ENCODE measurements at places on chromosomes 2 and 18.

DNA sequence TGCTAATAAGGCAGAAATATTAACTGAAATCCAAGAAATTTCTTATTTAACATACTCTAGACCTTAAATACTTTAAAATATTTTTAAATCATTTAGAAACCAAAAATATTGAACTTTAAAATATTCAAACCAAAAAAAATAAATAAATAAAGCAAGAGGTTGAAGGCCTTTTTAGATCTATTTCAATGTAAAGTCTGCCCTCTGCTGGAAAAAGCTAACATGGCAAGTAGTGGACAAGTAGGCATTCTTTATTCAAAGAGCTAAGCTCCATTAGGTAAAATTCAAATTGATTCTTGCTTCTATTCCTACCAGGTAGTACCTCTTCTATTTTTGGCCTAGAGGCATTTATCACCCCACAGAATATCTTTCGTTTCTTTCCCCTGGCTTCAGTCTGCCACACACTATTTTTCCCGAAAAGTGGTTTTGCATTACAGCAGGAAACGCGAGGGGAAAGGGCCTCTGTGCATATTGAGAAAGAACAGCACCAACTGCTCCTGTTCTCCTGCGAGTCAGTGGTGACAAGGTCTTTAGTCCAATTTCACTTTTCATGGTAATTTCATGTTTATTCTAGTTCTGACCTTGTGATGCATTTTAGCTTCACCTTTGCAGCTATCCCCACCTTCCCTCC is 20.4 kb downstream of the IFIH1 start:
- H3K4me3 ChIP-seq: no peak overlapping the region
- H3K36me3 ChIP-seq: peaks cover 4% of the 10 kb centered on the region
- H3K4me1 ChIP-seq: peaks cover 6% of the 10 kb centered on the region
- H3K27me3 ChIP-seq: no peaks in the 10 kb centered on the region
- DNase-seq: peak; percentile 61
- H3K27ac ChIP-seq: no peak overlapping the region

GRCh38 chr2:37875403-37875906 is 49.6 kb upstream of the RMDN2 start:
- peaks cover 9% of the 10 kb centered on the region for H3K27me3 ChIP-seq
- H3K36me3 ChIP-seq: no peaks in the 10 kb centered on the region
- H3K27ac ChIP-seq: no peak overlapping the region
- peaks cover 9% of the 10 kb centered on the region for H3K4me1 ChIP-seq
- H3K4me3 ChIP-seq: no peak overlapping the region
- DNase-seq: no peak

- no peak for DNase-seq
- no peaks in the 10 kb centered on the region for H3K27me3 ChIP-seq
- no peaks in the 10 kb centered on the region for H3K36me3 ChIP-seq
- no peak overlapping the region for H3K4me3 ChIP-seq
- no peak overlapping the region for H3K27ac ChIP-seq
These were observed 1604.4 kb upstream of the ACVR2A start for GRCh38 chr2:146240391-146240790.

DNA sequence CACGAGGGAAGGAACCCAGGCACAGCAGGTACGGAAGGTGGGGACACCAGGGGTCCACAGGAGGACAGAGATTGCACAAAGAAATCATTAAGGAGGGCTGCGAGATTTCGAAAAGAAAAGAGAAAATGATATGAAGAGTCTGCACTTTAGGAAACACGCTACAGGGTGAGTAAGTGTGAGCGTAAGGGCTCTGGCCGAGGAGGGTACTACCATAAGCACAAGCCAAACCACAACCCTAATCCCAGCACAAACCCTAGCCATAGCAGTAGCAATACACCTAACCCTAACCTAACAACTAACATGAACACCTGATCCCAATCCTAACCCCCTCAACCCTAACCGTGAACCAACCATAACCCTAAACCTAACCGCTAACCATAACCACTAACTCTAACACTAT is 104.0 kb downstream of the ZNF516 start:
- H3K27me3 ChIP-seq: no peaks in the 10 kb centered on the region
- H3K4me1 ChIP-seq: peaks cover 8% of the 10 kb centered on the region
- no peaks in the 10 kb centered on the region for H3K36me3 ChIP-seq
- no peak for DNase-seq

DNA sequence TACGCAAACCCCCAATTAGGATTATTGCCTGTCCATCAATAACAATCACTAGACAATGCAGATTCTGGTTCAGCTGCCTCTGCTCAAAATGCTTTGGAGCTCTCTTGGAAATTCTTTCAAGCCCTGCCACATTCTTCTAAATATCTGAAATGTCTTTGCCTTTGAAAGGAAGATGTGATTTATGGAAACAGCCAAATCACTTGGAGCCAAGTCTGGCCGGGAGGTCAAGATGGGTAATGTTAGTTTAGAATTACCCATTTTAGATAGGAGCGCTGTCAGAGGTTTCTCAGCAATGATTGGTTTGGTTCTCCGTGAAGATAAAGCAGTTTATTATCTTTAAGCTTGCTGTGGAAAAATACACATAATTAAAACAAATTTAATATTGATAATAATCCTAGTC is 306.7 kb downstream of the SETBP1 start:
- peaks cover 4% of the 10 kb centered on the region for H3K4me1 ChIP-seq
- peaks cover 19% of the 10 kb centered on the region for H3K36me3 ChIP-seq
- no peaks in the 10 kb centered on the region for H3K27me3 ChIP-seq
- no peak overlapping the region for H3K27ac ChIP-seq
- H3K4me3 ChIP-seq: no peak overlapping the region

GRCh38 chr2:171348056-171348455 is 85.7 kb downstream of the METTL8 start:
- DNase-seq: no peak
- no peaks in the 10 kb centered on the region for H3K27me3 ChIP-seq
- H3K27ac ChIP-seq: peak overlapping the region; percentile 86
- H3K36me3 ChIP-seq: peaks cover 2% of the 10 kb centered on the region

DNA sequence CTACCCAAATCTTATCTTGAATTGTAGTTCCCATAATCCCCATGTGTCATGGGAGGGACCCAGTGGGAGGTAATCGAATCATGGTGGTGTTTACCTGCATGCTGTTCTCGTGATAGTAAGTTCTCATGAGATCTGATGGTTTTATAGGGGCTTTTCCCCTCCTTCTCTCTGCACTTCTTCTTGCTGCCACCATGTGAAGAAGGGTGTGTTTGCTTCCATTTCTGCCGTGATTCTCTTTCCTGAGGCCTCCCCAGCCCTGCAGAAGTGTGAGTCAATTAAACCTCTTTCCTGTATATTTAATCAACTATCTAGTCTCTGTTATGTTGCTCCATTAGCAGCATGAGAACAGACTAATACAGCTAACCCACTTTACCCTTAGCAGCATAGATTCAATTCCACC is 37.6 kb downstream of the CDC42EP3 start:
- peaks cover 47% of the 10 kb centered on the region for H3K4me1 ChIP-seq
- no peak for DNase-seq
- H3K4me3 ChIP-seq: no peak overlapping the region

DNA sequence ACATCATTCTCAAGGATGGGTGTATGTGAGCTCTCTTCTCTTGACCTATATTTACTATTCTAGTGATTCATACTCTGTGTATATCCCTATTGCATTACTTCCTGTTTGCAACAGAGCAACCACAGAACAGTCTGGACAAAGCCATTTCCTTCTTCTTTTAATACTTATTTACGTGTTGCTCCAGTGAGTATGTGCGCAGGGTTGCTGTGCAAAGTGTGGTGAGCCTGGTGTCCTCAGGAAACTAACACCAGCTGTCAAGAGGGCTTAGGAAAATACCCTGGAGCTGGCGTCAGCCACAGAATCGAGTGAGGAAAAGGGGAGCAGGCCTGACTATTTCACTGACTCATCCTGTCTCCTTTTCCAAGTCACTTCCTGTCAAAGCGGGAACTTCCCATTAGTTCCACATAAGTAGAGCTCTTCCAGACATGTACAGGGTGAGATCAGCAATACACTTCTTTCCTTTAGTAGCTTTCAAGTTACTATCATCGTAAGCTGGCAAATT is 214.1 kb upstream of the COPS8 start:
- peaks cover 6% of the 10 kb centered on the region for H3K4me1 ChIP-seq
- peaks cover 6% of the 10 kb centered on the region for H3K27me3 ChIP-seq
- no peak overlapping the region for H3K4me3 ChIP-seq
- no peak overlapping the region for H3K27ac ChIP-seq

GRCh38 chr2:172088245-172089004 is 3.1 kb downstream of the DLX1 start:
- H3K27ac ChIP-seq: peak overlapping the region; percentile 78
- peak; percentile 10 for DNase-seq
- no peak overlapping the region for H3K4me3 ChIP-seq
- peaks cover 34% of the 10 kb centered on the region for H3K27me3 ChIP-seq
- peaks cover 8% of the 10 kb centered on the region for H3K4me1 ChIP-seq

GRCh38 chr2:11550901-11551568 is 17.2 kb downstream of the GREB1 start:
- H3K27me3 ChIP-seq: peaks cover 10% of the 10 kb centered on the region
- peaks cover 2% of the 10 kb centered on the region for H3K36me3 ChIP-seq
- peaks cover 4% of the 10 kb centered on the region for H3K4me1 ChIP-seq
- no peak for DNase-seq
- H3K27ac ChIP-seq: no peak overlapping the region

GRCh38 chr2:236395067-236395466 is 130.9 kb upstream of the ASB18 start:
- H3K4me1 ChIP-seq: no peaks in the 10 kb centered on the region
- no peak for DNase-seq
- H3K36me3 ChIP-seq: no peaks in the 10 kb centered on the region
- H3K27me3 ChIP-seq: peaks cover 11% of the 10 kb centered on the region

- no peak overlapping the region for H3K27ac ChIP-seq
- no peaks in the 10 kb centered on the region for H3K36me3 ChIP-seq
- peaks cover 7% of the 10 kb centered on the region for H3K27me3 ChIP-seq
- no peak for DNase-seq
- H3K4me3 ChIP-seq: no peak overlapping the region
These were observed 125.9 kb upstream of the RNF152 start for GRCh38 chr18:62018759-62019041.

DNA sequence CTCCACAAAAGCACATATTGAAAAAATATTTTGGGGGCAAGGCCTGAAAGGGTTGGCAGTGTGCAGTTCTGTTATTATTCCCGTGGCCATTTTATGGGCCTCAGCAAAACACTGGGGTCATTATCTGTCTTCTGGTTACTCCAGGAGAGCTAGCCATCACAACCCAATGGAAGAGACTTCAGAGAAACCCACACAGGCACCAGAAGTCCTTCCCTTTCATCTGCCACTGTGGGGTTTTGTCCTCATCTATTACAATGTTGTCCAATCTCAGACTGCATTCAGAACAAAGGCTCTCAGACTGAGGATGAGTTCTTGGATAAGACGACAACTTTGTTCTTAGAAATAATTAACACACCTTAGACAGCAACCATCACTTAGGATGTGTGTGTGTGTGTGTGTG is 98.4 kb downstream of the PIEZO2 start:
- H3K4me3 ChIP-seq: no peak overlapping the region
- no peaks in the 10 kb centered on the region for H3K27me3 ChIP-seq
- no peak for DNase-seq
- H3K27ac ChIP-seq: no peak overlapping the region

DNA sequence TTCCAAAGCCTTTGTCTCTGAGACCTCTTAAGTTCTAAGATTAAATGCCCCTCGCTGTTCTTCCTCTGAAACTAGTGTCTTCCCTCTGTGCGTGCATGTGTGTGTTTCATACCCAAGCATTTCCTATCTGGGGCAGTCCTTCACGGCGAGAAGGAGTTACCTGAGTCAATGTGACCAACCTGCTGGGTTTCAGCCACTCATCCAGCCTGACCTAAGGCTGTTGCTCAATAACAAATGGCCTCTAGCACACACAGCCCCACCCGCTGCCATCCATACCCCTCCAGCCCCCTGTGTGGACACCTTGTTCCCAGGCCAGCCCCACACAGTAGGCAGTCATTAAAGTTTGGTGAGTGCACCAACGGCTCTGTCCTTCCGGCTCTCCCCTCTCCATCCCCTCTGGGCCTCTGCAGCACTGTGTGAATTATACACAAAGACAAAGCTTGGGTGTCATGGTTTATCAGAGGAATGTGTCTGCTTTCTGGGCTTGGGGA is 53.8 kb upstream of the FOSL2 start:
- H3K27ac ChIP-seq: peak overlapping the region; percentile 37
- H3K4me3 ChIP-seq: no peak overlapping the region
- H3K36me3 ChIP-seq: peaks cover 6% of the 10 kb centered on the region
- H3K27me3 ChIP-seq: no peaks in the 10 kb centered on the region
- no peaks in the 10 kb centered on the region for H3K4me1 ChIP-seq
- DNase-seq: no peak

GRCh38 chr2:72915907-72916742 is 1.2 kb upstream of the EMX1 start:
- peak; percentile 36 for DNase-seq
- peaks cover 15% of the 10 kb centered on the region for H3K4me1 ChIP-seq
- H3K27ac ChIP-seq: no peak overlapping the region

DNA sequence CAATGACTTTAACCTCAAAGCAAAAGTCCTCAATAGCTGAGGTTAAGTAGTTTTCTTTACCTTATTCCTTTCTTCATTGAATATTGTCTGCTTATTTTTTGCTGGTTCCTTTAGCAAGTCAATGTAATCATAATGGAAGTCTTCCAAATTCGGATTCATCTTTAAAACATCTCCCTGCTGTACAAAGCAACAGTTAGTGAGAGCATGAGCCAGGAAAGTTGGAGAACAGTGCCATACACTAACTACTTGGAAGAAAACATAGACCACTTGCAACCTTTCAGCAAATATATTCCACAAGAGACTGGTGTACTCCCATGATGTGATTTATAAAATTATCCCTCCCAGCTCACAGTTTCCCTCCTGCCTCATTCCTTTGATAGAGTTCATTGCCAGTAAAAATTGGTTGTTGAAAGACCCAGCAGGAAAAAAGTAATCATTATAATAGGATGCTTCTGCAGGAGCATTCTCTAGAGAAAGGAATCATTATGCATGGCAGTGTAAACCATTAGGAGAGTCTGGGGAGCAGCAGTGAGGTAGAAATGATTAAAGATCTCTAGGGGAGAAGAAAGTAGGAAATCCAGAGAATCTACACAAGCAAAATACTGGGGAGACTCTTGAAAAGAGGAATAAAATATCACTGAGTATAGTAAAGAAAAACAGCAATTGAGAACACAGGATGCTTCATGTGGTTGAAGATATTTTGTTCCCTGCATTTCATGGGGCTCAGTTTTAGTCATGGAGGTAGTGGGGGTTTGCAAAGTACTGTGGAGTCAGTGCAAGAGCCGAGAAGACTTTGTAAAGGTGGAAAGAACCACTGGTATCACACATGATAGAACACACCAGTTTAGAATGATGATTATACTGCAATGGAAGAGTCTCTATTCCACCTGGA is 38.6 kb upstream of the TTN start:
- H3K4me3 ChIP-seq: no peak overlapping the region
- no peak for DNase-seq
- peaks cover 38% of the 10 kb centered on the region for H3K36me3 ChIP-seq
- H3K4me1 ChIP-seq: no peaks in the 10 kb centered on the region
- H3K27ac ChIP-seq: no peak overlapping the region
- no peaks in the 10 kb centered on the region for H3K27me3 ChIP-seq

DNA sequence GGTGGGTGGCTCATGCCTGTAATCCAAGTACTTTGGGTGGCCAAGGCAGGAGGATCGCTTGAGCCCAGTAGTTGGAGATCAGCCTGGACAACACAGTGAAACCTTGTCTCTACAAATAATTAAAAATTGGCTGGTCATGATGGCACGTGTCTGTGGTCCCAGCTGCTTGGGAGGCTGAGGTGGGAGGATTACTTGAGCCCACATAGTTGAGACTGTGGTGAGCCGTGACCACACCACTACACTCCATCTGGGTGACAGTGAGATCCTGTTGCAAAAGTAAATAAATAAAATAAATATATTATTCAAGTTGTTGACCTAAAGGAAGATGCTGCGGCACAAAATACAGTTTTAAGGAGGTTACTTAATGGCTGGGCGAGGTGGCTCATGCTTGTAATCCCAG is 72.7 kb downstream of the LAMA3 start:
- DNase-seq: no peak
- H3K27ac ChIP-seq: no peak overlapping the region
- H3K4me1 ChIP-seq: no peaks in the 10 kb centered on the region
- no peak overlapping the region for H3K4me3 ChIP-seq

Measured in memory B cell (primary cell).